ENCODE measurements at places on chromosomes 2 and 18.

DNA sequence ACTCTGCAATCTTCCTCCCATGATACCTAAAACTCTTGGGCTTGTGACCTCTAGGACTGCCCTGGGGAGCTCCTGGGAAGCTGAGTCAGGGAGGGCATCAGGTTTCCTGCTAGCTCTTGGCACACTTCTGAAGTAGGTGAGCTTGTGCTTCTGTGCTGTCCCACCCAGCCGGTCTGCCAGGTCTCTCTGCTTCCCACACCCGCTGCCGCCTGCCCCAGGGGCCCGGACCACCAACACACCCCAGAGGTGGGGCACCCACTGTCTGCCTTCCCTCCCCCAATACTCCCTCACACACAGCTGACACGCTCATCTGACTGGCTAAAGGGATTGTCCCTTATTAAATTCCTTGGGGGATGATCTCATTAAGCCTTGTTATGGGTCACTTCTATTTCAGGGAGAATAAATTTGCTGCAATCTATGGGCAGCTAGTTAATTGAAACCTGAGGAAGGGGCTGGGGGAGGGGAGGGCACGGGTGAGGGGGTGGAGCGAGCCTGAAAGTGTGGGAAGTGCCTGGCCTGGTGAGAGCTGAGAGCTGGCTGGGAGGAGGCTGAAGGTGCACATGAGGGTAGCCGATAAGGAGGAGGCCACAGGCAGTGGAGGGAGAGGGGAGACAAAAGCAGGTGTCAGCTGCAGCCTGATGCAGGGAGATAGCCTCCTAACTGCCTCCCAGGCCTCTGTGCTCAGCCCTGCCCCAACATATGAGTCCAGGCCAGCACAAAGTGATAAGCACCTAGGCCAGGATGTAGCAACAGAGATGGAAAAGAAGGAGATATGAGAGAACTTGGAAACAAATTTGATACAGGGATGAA, 48.8 kb downstream of the HAUS1 start:
- DNase-seq, result no peak

DNA sequence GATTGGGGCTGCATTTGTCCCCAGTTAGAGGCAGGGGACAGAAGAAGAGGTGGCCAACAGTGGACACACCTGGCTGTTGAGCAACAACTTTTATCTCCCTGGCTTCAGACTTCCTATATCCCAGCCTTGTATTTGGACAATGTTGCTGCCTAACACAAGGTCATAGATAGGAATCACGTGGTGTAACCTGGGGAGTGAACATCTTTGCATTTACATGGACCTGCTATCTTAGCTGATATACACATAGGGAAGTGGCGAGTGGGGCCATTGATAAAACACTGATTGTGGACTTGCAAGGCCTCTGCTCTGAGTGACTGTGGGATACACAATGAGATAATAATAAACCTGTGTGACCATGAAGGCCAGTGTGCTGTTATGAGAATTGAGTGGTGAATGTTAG, 26.9 kb downstream of the RAPGEF4 start:
- DNase-seq, result no peak

- DNase-seq, result no peak
Observed at GRCh38 chr2:8922431-8922830, 81.1 kb downstream of the MBOAT2 start.

DNA sequence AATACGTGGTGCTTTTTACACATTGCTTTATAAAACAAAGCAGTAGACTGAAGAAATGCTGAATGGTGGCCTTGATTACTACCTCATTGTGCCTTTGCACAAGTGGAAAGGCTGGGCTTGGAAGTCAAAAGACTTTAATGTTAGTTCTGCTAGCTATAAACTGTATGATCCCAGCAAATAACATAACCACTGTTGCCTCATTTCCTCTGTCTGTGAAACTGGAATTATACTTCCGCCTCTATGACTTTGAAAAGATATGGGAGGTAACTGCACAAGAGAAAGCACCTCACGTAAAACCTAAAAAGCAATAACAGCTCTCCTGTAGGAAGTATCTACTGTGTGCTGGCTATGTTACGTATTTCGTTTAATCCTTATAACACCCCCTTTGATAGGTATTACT, 43.4 kb upstream of the DSC1 start:
- no peak for DNase-seq

GRCh38 chr2:67625690-67626475, 228.8 kb downstream of the ETAA1 start:
- no peak for DNase-seq

DNA sequence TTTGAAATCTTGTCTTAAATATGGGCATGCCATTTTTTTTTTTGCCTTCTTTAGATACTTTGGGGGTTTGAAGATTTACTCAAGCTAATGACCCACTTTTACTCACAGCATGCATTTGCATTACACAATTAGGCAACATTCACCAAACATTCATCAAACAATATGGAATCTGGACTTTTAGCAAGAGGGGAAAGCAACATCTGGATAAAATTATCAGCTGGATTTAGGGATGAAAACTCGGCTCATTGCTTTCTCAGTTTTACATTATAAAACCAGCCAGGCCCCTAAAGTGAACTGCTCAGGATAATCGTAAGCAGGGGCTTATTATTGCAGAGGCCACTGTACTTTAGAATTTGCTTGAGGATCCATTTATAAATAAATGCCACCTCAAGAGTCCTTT, 44.7 kb downstream of the SOX11 start:
- no peak for DNase-seq

- DNase-seq, result no peak
Observed at GRCh38 chr18:24500217-24500616, 39.8 kb downstream of the HRH4 start.

GRCh38 chr2:26769089-26769761, 5.1 kb downstream of the SLC35F6 start:
- no peak for DNase-seq

GRCh38 chr2:55119711-55120487, 69.6 kb upstream of the RTN4 start:
- DNase-seq, result no peak

GRCh38 chr18:40079786-40080185, 1875.2 kb upstream of the PIK3C3 start:
- DNase-seq, result no peak

DNA sequence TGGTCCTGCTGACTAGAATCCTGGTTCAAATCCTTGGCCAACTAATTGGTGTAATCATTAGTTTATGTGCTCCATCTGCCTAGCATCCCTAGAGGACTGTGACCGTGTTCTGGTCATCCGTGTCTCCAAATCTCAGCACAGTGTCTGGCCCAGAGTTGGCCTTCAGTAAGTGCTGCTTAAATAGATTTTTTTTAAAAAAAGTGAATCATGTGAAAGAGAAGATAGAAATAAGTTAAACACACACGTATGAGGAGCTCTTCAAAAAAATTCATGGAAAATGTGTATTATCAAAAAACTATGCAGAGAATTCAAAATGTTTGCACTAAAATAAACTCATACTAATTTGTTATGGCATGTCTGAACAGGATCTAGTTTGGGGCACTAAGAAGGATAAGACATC, 129.3 kb upstream of the TLK1 start:
- no peak for DNase-seq

GRCh38 chr2:165469417-165469816, at the start of gene CSRNP3:
Gene CSRNP3 (plus strand): TSS chr2:165469698. CDS start chr2:165595066, 125,368 bp downstream.
- no peak for DNase-seq

DNA sequence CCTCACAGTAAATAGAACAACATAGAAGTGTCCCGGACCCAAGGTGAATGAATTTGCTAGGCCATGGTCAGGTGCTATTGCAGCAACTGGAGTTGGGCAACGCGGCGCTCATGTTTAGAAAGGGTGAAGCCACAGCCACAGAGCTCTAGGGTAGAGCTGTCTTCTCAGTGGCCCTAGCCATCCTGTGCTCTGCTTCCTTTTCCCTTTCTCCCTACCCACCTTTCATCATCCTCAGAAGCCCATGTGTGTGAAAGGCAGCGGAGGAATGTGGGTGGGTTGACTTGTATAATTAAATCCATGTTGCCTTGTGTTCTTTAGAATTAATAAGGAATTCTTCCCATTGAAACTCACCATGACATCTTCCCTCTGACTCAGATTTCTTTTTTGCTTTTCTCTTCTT, 336.7 kb downstream of the OSR1 start:
- DNase-seq, result no peak

- DNase-seq, result no peak
Observed at GRCh38 chr2:47946593-47946992, 40.3 kb upstream of the FBXO11 start.

- DNase-seq, result no peak
Observed at GRCh38 chr2:19854596-19855541, 46.9 kb downstream of the TTC32 start.

DNA sequence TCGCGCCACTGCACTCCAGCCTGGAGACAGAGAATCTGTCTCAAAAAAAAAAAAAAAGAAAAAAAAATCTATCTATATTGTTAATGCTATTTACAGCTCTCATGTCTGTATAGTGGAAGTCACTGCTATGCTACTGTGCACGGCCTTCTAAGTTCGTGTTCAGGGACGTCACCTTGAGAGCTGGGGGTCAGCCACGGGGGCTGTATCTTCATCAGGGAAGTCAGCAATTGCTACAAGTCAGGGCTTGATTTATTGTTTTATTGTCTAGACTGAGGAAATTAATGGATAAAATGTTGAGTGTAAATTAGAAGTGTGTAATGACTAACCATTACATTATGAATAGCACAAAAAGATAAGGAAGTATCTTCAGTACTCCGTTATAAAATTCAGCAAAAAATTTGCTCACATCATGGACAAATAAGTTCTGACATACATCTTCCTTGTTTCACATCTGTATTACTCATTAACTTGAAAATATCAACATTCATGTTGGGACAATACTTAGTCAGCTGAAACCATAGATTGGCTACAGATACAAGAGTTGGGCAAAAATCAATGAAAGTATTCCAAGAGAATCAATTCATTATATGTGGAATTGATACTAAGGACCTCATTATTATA, 136.6 kb upstream of the SEC11C start:
- no peak for DNase-seq

DNA sequence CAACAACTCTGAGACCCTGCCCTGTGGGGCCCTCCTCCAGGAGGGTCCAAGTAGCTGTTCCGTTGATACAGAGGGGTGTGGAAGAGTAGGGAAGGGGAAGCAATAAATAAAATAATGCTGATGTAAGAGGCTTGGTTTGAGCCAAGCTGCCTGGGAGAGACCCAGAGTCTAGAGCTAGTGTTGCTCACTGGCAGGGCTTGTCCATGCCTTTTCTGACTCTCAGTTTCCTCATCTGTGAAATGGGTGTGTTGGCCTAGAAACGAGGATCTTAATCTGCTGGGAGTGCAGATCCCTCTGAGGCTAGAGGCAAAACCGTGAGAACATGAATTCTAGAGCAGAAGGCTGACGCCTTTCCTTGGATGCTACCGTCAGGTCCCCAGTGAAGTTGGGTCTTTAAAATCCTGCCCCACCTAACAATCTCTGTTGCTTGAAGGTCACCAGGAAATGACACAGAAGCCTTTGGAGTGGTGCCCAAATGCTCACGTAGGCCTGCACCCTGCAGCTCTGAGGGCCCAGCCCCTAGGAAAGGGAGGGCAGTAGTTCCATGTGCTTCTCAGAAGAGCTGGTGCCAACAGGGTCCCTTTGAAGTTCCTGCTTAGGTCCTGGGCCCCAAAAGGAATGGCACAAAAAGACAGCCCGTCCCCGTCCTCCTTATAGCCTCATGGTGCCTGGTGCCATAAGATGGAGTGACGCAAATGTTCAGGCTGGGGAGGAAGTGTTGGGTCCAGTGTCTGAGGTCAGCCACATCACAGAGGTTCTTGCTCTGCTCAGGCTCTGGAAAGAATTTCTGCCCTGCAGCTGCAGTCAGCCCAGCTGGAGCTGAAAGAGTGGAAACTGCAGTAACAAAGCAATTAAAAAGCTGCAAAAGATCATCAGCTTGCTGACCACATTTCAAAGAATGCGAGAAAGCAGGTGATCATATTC, 73.2 kb upstream of the SMAD2 start:
- no peak for DNase-seq

- DNase-seq, result no peak
Observed at GRCh38 chr2:127675331-127676261, at the start of gene LIMS2. Gene LIMS2 (minus strand): TSS chr2:127675530. CDS start chr2:127675024, 506 bp downstream.

GRCh38 chr18:57776354-57776753, 26.8 kb downstream of the ATP8B1 start:
- DNase-seq, result no peak

DNA sequence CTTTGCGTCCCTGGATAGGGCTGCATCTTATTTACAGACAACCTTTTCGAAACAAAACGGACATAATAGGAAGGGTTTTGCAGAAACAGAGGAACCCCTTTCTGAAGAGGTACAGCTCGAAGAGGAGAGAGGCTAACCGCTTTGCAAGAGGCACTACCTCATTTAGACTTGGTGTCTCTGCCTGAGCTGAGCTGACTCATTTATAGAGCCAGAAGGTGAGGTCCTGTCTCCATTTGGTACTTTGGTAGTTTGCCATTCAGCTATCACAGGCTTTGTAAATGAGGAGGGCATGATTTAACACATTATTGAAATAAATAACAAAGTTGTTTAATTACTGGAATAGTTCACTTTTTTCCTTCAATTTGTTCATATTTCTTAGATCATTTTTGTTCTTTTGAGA, 2.2 kb upstream of the NXPH2 start:
- no peak for DNase-seq

DNA sequence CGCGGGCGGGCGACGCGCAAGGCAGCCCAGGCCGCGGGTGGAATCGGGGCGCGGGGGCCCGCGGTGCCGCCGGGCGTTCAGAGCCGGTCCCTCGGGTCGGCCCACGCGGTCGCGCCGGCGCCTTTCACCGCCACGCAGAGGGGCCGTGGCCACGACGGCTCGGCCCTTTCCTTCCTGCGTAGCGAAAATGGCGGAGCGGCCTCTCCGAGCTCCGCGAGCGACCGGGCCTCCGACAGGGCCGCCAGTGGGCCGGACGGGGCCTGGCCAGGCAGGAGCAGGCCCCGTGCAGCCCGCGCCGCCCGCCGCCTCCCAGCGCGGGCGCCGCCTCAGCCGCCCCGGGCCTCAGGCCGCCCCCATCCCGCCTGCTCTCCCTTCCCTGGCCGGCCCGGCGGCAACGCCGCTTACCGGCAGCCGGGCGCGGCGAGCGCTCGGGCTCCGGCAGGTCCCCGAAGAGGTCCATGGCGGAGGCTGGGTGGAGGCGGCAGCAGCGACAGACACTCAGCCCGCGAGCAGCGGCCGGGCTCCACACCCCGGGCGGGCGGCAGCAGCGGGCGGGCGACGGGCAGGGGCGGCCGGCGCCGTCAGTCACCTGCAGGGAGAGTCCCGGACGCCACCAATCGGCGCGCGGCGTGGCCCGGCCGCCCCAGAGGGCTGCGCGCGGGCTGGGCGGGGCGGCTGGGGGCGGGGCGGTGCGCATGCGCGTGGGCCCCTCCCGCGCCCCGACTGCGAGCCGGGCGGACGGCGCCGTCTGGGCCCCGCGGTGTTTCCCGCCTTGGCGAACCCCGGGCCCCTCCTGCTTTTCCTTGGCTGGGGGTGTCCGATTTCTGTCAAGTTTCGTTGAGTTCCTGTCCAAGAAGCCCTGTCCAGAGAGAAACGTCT, at the start of gene ILKAP:
Gene ILKAP (minus strand): TSS at position 602 of the 879 bp plus-strand sequence. CDS start 142 bp downstream, at position 460.
- DNase-seq, result peak; percentile 83

DNA sequence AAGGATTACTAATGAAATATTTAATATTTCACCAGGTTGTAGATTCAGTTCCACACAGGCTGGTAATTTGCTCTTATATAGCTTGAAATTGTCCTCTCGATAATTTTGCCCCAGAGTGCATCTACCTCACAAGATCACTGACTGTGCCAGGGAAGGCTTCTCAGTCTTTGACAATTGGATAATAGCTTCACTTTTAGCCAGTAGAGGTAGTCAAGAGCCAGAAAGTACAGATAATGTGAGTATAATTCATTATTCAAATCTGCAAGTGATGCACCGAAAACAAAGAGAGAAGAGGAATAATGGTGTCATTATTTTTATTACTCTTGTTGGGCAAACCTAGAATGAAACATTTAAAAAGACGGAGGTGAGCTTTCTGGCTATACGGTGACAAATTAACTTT, 292.8 kb downstream of the EN1 start:
- DNase-seq, result no peak
